ENCODE measurements at places on chromosomes 3 and 15.

DNA sequence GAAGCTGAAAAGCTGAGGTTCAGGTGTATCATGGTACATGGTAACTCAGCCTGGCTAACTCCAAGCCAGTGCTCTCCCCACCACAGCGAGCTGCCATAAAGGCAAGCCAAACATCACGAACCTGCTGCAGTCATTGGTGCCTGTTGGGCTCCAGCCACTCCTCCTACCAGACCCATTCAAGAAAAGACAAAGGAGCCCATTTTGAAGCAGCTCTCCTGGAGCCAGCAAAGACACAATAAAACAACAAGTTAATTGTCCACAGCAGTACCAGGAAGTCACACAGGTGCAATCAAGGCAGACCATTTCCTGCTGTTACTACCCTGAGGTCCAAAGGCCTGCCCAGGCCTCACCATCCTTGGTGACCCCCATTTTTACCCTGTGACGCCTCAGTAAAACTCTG, 77.6 kb downstream of the DAPK2 start:
- DNase-seq, result no peak

DNA sequence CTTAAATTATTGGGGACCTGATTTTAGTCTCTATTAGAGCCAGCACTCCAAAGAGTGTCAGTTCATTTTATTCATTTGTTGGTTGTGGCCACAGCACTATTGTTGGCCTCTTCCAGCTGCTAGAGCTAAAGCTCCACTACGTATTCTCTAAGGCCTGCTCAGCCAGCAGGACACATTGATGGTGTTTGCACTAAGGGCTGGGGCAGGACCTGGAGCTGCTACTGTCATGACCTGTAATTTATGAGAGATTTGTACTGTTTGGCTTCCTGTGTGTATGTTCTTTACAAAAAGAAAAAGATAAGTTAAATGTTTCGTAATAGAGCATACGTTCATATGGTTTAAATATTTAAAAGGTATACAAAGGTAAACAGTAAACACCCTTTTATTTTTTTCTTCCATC, 8.1 kb downstream of the GFM1 start:
- DNase-seq, result no peak

DNA sequence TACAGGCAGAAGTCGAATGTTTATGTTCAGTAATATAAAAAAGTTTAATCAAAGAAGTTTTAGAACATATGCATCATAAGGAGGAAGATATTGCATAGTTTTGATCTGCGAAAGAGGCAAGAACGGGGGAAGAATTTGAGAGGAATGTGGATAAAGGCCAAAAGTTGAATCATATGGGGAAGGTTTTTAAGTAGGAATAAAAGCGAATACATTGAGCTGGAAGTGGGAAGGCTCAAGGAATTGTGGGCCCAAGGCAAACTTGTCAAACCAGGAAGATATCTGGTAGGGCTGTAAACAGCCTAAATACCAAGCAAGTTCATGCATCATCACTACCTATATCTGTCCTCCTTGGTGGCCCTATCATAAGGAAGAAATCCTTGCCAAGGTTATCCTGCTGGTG, 186.9 kb downstream of the MAGI1 start:
- DNase-seq, result no peak

GRCh38 chr3:186724911-186725310, 7.8 kb downstream of the KNG1 start:
- DNase-seq, result no peak

DNA sequence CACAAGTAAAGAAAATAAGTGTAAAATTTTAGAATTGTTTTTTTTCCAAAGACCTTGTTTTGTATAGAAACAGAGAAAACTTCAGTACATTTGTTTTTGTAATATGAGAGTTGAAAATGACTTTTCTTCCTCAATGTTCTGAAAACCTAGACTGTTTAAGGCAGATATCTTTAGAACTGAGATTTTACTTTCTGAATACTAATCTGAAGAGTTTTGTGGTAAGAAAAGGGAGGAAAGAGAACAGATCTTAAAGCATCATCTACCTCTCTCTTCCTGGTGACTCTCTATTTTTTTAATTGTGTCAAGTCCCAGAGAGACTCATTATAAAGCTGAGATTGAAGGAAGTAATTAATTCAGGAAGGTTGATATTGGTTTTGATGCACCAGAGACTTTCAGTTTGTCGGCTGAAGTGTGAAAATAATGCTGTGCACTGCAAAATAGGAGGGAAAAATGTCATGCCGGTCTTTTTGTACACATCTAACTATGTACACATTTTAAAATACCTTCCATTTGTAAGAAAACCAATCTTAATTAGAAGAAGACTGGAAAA, 142.1 kb upstream of the NAALADL2 start:
- no peak for DNase-seq

DNA sequence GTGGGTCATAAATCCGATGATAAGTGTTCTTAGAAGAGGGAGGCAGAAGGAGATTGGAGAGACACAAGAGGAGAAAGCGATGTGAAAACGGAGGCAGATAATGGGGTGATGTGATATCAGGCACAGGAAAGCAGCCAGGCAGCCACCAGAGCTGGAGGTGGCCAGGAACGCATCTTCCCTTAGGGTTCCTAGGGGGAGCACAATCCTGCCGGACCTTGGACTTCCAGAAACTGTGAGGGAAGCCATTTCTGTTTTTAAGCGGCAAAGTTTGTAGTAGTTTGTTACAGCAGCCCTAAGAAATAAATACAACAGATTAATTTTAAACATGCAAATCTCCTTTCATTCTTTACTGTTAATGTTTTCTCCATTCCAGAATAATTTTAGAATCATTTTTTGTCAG, 259.9 kb upstream of the TMC3 start:
- no peak for DNase-seq

DNA sequence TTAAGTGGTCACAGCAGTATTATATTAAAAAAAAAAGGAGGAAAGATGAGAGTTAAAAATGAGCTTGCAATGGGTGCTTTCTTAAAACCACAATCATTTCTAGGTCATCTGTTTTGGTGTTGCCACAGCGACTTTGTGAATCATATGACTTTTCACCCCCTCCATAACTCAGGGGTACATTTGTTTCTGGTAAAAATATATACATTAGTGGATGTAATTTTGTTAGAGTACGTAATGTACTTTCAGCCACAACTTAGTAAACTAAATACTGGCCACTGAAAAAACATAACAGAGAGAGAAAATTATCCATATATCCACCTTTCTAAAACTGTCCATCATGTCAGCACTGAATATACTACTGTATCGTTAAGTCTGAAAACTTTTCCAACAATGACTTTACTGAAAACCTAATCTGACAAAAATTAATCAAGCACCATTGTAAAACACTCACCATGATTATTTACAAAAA, 3.4 kb downstream of the ANKRD28 start:
- DNase-seq, result no peak

DNA sequence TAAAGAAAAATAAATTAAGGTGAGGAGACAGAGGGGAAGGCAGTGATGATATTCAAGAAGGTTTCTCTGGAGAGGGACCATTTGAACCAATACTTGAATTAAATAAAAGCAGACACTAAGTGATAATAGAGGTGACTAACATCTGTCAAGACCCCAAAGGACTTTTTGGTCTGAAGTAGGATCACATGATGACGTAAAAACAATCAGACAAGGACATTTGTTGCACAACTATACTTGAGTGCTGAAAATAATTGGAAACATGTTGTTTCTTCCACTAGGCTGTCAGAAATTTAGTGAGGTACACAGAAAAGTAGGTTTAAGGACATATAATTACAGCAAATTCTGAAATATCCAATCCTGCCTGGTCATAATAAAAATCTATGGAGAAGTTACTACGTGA, 179.5 kb downstream of the WNT5A start:
- no peak for DNase-seq

DNA sequence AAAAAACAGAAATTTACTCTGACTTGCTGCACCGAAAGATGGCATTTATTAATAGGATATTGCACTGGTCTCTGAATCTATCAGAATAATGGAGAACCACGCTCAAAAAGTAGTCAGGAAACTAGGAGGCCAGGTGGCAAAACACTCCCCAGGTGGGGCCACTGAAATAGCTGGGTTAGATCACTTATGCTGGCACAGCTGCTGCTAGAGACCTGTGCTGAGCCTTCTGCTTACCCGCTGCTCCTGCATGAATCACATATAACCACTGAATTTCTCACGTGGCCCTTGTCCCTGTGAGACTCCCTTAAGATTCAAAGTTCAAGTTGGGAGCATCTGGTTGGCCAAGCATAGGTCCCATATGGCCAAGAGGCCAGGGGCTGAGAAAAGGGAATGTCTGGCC, 66.0 kb upstream of the OXTR start:
- DNase-seq, result no peak

- no peak for DNase-seq
These were observed 66.9 kb downstream of the FNDC3B start for GRCh38 chr3:172106037-172106954.

All from activated CD8-positive, alpha-beta T cell treated with anti-CD3 and anti-CD28 coated beads, Interleukin-2, amount 10 ng/mL, durations not matched to agents 7 days and 5 days (primary cell).